Urinary bladder (tissue), 4 donors: ENCODE measurements at places on chromosomes 2 and 18. TPM values are rescaled to one million over a fixed set of nuclear protein-coding genes. Genes with fewer than 3 reads are reported as not detected.

GRCh38 chr2:95303191-95303919, 6.2 kb downstream of the KCNIP3 start:
- DNase-seq: no peak

GRCh38 chr2:235639428-235639773, 145.6 kb downstream of the AGAP1 start:
- no peak for DNase-seq

- no peak for DNase-seq
These were observed 105.4 kb downstream of the DYM start for GRCh38 chr18:49355028-49355427.

- DNase-seq: no peak
These were observed 258.8 kb downstream of the CYP26B1 start for GRCh38 chr2:71888751-71889445.

GRCh38 chr2:207768866-207769596, 675 bp downstream of the FZD5 start:
- no peak for DNase-seq

DNA sequence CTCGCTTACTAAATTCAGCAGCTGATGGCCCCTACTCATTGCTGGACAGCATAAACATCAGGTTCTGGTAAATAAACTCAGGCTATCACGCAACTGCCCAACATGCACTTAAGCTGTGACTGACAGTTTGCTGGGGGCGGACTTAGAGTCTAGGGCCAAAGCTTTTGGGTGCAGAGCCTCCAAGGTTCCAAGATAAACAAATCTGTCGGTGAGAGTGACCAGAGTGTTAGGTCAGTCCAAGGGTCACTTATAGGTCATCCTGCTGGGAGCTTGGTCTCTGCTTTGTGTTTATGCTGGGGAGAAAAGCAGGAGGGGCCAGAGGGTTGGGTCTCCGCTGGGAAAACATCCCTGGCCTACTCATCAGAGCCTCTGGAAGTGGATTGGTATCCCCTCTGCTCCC, 188.6 kb upstream of the GATA6 start:
- DNase-seq: no peak

DNA sequence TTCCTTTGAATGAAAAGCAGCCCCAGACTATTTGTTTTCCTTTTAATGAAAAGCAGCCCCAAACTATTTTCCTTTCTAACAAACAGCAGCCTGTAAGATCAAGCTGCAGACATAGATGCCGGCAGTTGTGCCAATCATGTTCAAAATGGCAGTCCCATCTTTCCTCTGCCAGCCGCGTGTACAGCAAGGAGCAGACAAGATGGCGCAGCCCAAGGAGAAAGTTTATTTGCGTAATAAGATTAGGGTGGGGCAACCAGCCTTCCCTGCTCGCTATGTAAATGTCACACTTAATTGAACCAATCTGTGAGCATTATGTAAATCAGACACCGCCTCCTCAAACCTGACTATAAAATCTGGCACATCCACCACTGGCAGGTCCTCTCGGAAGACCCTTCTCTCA, 226.0 kb downstream of the TGIF1 start:
- DNase-seq: no peak

Gene ZAP70
- polyA plus RNA-seq: 2.5 TPM

Gene IL1F10
- not detected for polyA plus RNA-seq

Gene YIPF4
- polyA plus RNA-seq: 17.2 TPM

Gene CFC1
- polyA plus RNA-seq: not detected

Gene VIT
- polyA plus RNA-seq: 47.4 TPM
